Uterus (tissue), 4 donors: ENCODE measurements at places on chromosomes 3 and 15. TPM values are rescaled to one million over a fixed set of nuclear protein-coding genes. Genes with fewer than 3 reads are reported as not detected.

- H3K36me3 ChIP-seq, result no peaks in the 10 kb centered on the region
- DNase-seq, result no peak
- no peak overlapping the region for H3K4me3 ChIP-seq
These were observed 74.1 kb upstream of the PLXNA1 start for GRCh38 chr3:126908752-126909275.

- H3K36me3 ChIP-seq, result no peaks in the 10 kb centered on the region
- H3K27ac ChIP-seq, result no peak overlapping the region
- no peak overlapping the region for H3K4me3 ChIP-seq
- DNase-seq, result no peak
These were observed 136.8 kb downstream of the SNRPN start for GRCh38 chr15:25091421-25092158.

DNA sequence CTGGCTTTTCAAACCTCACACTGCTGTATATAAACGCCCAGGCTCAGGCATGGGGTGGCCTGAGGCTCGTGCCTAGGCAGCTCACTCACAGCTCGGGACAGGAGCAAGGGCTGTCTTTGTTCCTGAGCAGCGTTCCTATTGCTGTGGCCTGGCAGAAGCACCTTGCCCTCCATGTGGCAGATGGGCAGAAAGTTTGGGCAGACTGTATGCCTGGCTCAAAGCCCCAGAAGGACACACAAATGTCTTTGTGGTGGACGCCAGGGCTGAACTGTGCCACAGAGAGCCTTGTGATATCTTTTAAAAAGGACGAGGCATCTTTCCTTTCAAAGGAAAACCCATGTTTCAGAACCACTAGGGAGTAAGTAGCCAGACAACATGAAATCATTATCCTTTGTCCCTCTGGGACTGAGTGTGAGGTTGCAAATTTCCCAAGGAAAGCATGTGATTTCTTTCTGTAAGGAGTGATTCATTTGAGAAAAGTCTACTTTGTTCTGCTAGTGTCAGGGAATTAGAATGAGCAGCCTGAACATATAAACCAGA lies 29.3 kb upstream of the UBE2E1 start:
- DNase-seq, result no peak
- H3K27ac ChIP-seq, result peak overlapping the region; percentile 53

- no peak overlapping the region for H3K4me3 ChIP-seq
- no peaks in the 10 kb centered on the region for H3K27me3 ChIP-seq
- no peaks in the 10 kb centered on the region for H3K36me3 ChIP-seq
- H3K4me1 ChIP-seq, result no peaks in the 10 kb centered on the region
These were observed 96.3 kb downstream of the IGSF11 start for GRCh38 chr3:118938183-118938961.

- no peak overlapping the region for H3K4me3 ChIP-seq
- no peaks in the 10 kb centered on the region for H3K27me3 ChIP-seq
- no peak overlapping the region for H3K27ac ChIP-seq
- H3K36me3 ChIP-seq, result no peaks in the 10 kb centered on the region
- no peaks in the 10 kb centered on the region for H3K4me1 ChIP-seq
- no peak for DNase-seq
These were observed 39.7 kb downstream of the PCOLCE2 start for GRCh38 chr3:142849148-142849547.

- no peaks in the 10 kb centered on the region for H3K27me3 ChIP-seq
- H3K27ac ChIP-seq, result no peak overlapping the region
- H3K36me3 ChIP-seq, result no peaks in the 10 kb centered on the region
- H3K4me3 ChIP-seq, result no peak overlapping the region
These were observed 342.9 kb downstream of the CNTN4 start for GRCh38 chr3:2441558-2441957.

GRCh38 chr3:73894474-73895213 lies 269.9 kb upstream of the PDZRN3 start:
- H3K36me3 ChIP-seq, result no peaks in the 10 kb centered on the region
- H3K4me1 ChIP-seq, result no peaks in the 10 kb centered on the region
- DNase-seq, result no peak
- no peak overlapping the region for H3K4me3 ChIP-seq
- no peaks in the 10 kb centered on the region for H3K27me3 ChIP-seq

DNA sequence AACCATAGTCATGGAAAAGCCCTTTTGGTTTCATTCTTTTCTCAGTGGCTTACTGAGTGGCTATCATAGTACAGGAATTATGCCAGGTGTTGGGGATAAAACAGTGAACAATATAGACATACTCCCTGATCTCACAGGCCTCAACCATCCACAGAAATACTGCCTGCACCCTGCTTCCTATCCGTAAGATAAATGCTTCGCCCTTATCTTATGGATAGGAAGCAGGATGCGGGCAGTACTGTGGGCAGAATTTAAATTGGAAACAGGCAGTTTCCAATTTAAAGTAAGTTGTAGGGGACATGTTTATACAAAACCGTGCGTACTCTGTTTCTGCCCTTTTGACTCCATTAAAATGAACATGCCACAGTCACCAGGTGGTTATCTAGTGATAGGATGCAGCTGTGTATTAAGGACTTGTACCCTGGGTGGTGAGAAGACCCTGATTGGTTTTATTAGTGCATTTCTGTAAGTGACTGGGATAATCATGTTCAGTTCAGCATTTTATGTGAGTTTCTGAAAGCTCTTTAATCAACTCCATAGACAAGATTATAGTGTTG lies 141.8 kb upstream of the BHLHE40 start:
- no peaks in the 10 kb centered on the region for H3K36me3 ChIP-seq
- H3K4me1 ChIP-seq, result no peaks in the 10 kb centered on the region
- no peak overlapping the region for H3K27ac ChIP-seq

DNA sequence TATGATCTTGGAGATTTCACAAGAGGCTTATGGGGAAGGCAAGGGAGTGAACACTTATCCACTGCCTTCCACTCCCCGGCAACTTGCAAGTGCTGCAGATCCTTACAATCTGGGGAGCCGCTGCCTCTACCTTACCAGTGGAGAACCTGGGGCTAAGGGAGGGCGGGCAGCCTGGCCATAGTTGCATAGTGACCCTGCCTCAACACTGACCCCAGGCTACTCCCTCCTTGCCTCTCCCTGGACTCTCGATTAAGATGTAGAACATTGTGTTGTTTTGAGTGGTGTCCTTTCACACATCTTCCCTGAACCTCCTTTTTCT lies 30.6 kb downstream of the SLC6A11 start:
- no peaks in the 10 kb centered on the region for H3K36me3 ChIP-seq
- H3K27me3 ChIP-seq, result no peaks in the 10 kb centered on the region
- H3K27ac ChIP-seq, result no peak overlapping the region

DNA sequence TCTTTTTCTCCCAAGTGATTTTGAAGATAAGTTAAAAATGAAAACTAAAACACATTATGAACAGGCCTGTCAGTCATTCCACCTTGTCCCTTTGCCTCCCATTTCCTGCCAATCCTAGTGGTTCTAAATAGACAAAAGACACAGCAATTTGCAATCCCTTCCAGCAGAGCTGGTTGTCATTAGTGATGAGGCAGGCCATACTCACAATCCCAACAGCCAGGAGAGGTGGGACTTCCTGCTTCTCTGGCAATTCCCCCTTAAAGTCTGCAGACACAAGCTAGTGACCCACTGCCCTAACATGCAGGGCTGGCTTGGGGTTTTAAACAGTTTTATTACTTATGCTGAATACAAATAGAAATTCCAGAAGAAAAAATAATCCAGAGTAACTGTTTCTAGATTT lies 38.4 kb upstream of the RBP1 start:
- no peaks in the 10 kb centered on the region for H3K36me3 ChIP-seq
- no peaks in the 10 kb centered on the region for H3K4me1 ChIP-seq
- H3K27me3 ChIP-seq, result no peaks in the 10 kb centered on the region
- DNase-seq, result no peak
- no peak overlapping the region for H3K27ac ChIP-seq
- H3K4me3 ChIP-seq, result no peak overlapping the region

- H3K27me3 ChIP-seq, result no peaks in the 10 kb centered on the region
- H3K4me1 ChIP-seq, result no peaks in the 10 kb centered on the region
- no peaks in the 10 kb centered on the region for H3K36me3 ChIP-seq
- H3K27ac ChIP-seq, result no peak overlapping the region
- no peak overlapping the region for H3K4me3 ChIP-seq
- DNase-seq, result no peak
These were observed 427.7 kb upstream of the THBS1 start for GRCh38 chr15:39153058-39153714.

DNA sequence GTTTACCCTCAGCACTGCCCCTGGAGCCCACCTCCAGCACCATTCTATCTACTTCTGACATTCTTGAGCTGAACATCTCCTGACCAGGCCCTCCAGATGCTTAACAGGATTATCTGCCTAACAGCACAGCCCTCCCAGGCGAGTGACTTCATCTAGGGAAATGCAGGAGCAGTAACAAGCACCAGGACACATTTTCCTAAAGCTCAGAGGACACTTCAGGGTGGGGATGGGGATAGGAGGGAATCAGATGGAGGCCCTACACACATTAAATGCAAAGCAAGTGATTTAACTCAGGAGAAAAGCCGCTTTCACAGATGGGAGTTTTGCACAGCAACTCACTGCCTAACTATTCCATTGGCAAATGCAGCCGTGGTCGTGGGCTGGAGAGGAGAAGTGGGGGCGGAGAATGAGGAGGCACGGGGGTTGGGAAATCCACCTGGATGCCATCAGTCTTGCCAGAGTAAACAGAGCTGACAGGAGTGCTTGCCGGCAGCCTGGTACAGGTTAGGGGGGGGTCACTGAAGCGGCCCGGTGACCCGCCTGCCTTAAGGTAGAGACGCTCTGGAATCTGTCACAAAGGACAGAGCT lies 21.3 kb upstream of the BNC1 start:
- H3K36me3 ChIP-seq, result no peaks in the 10 kb centered on the region
- DNase-seq, result no peak
- H3K27ac ChIP-seq, result no peak overlapping the region
- peaks cover 3% of the 10 kb centered on the region for H3K27me3 ChIP-seq

DNA sequence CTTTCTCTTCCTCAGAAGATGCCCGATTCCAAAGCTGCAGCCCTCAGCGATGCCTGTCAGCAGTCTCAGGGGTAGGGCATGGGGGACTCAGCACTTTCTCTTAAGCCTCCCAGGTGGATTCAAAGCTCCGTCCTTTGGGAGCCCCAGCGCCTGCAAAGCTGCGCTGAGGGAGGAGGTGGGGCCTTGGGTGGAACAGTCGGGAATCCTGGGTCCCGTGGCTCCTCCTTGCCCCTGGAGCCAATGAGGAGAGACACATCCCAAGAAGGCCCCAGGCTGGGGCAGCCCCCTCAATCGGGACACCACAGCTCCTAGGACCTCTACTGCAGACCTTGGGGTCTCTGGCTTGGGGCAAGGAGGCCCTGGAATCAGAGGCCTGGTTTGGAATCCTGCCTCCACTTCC lies 227.5 kb upstream of the IGF1R start:
- H3K4me1 ChIP-seq, result no peaks in the 10 kb centered on the region
- no peaks in the 10 kb centered on the region for H3K27me3 ChIP-seq
- DNase-seq, result no peak
- no peaks in the 10 kb centered on the region for H3K36me3 ChIP-seq

- no peaks in the 10 kb centered on the region for H3K27me3 ChIP-seq
- peak; percentile 46 for DNase-seq
- H3K27ac ChIP-seq, result peak overlapping the region; percentile 92
- no peaks in the 10 kb centered on the region for H3K4me1 ChIP-seq
- H3K36me3 ChIP-seq, result no peaks in the 10 kb centered on the region
- H3K4me3 ChIP-seq, result no peak overlapping the region
These were observed 142.0 kb upstream of the PDZRN3 start for GRCh38 chr3:73766599-73767381.

- H3K36me3 ChIP-seq, result no peaks in the 10 kb centered on the region
- no peaks in the 10 kb centered on the region for H3K4me1 ChIP-seq
- no peak overlapping the region for H3K4me3 ChIP-seq
- DNase-seq, result no peak
- H3K27me3 ChIP-seq, result no peaks in the 10 kb centered on the region
These were observed 324.9 kb upstream of the COL8A1 start for GRCh38 chr3:99313485-99313884.

DNA sequence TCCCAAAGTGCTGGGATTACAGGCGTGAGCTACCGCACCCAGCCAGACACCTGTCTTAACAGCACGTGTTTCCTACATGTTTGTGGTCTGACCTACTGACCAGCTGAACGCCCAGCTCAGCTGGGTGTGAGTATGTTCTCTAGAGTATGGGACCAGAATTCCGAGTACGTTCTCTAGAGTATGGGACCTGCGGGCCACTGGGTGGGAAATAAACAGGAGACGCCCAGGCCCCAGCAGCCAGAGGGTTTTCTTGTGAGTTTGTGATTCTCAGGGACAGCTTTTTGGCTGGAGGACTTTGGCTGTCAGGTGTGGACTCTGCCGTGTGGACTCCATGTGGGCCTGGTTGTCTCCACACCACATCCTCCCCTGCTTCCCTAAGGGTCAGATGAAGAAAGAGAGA lies 87.3 kb downstream of the CHRD start:
- H3K27ac ChIP-seq, result no peak overlapping the region
- no peak for DNase-seq
- no peaks in the 10 kb centered on the region for H3K36me3 ChIP-seq
- H3K27me3 ChIP-seq, result no peaks in the 10 kb centered on the region

DNA sequence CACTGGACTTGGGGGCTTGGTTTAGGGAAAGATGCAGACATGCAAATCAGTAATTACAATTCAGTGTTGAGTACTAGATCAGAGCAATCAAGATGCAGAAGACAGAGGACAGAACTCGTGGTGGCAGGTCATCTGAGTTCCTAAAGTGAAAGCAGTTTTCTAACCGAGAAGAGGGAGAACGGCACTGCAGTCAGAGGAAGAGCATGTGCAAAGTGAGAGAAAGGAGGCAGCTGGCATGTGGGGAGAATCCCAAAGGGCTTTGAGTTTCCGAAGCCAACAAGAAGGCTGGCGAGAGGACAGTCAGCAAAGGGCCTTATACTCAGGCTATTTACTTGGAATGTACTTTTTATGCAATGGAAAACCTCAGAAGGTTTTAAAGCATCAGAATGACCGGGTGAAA lies 87.0 kb downstream of the ANP32A start:
- H3K36me3 ChIP-seq, result no peaks in the 10 kb centered on the region
- no peak overlapping the region for H3K27ac ChIP-seq
- no peak overlapping the region for H3K4me3 ChIP-seq
- no peak for DNase-seq
- H3K27me3 ChIP-seq, result no peaks in the 10 kb centered on the region

DNA sequence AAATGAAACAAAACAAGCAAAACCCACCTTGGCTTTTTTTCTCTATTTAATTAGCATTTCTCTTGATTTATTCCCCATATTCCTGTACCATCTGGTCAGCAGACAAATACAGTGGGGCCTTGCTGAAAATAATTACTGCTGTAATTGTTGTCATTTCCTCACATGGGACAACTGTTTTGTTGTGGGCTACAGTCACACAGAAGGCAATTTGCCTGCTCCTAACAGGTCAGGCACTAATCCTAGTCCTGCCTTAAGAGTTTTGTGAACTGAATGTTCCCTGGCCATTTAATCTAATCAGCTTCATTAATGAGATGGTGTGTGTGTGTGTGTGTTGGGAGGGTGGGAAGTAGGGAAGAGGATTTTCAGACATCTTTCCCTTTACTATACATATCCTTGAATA lies 11.6 kb downstream of the TRPC1 start:
- H3K36me3 ChIP-seq, result no peaks in the 10 kb centered on the region
- H3K4me1 ChIP-seq, result no peaks in the 10 kb centered on the region
- no peaks in the 10 kb centered on the region for H3K27me3 ChIP-seq

GRCh38 chr3:173819368-173819767 lies 421.8 kb downstream of the NLGN1 start:
- DNase-seq, result no peak
- H3K27ac ChIP-seq, result no peak overlapping the region
- no peak overlapping the region for H3K4me3 ChIP-seq

Gene FAM43A
- 15.1 TPM for total RNA-seq

Gene SCG5
- 1.4 TPM for total RNA-seq

Gene PLCH1
- total RNA-seq, result 0.40 TPM

Gene RASGRP1
- total RNA-seq, result under 0.01 TPM

Gene APPL1
- total RNA-seq, result 37.4 TPM
